ENCODE measurements at places on chromosomes 2 and 18.

GRCh38 chr2:196284144-196284844 lies 112.9 kb upstream of the STK17B start:
- DNase-seq = no peak

DNA sequence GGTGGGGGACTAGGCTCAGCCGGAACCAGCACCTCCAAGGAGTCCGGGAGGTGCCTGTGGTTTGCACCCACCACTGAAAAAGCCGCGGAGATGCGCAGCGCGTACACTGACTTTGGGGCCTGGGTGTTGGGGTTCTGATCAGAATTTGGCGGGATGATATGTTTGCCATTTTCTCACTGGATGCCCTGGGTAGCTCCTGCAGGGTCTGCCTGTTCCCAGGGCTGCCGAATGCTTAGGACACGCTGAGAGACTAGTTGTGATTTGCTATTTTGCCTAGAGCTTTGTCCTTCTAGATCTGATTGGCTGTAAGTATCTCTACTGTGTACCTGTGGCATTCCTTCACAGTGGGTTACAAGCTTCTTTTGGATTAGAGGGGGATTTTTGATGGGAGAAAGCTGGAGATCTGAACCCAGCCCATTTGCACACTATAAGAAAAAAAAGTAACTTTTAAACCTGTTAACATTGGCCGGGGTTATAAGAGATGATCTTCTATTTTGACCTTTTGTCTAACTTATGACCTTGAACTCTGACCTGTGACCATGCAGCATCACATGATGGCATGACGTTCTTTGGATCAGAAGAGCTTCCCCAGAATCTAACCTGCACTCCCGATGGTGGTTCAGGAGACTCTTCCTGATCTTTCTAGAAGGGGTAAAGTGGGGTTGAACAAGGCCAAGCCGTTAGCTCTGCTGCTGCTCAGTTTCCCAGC lies 1.6 kb downstream of the KCNE4 start:
- DNase-seq = no peak

DNA sequence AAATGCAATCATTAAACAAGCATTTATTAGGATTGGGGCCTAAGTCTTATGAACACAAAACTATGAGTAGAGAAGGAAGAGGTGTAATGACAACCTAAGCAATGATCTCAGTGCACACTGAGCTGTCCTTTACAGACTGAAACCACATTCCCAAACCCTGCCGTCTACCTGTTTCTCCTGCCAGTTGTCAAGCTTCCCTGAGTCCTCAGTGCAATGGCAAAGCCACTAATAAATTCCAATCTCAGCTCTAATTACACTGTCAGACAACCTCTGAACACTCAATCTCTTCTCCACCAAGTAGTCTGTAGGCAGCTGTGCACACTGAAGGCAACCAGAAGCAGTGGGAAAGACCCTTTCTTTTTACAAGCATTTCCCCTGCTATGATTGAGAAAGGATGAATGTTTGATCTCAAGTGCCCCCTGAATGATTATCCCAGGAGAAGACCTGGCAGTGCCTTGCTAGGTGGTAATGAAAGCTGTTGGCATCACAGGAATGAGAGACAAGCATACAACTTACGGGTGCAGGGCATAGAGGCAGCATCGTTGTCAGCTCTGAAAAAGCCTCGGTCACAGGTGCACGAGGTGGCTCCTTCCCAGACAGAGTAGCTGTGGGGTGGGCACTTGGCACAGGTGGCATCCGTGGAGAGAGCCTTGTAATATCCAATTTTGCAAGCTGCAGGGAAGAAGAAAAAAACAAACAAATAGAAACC lies 71.4 kb downstream of the EPHA4 start:
- DNase-seq = no peak

DNA sequence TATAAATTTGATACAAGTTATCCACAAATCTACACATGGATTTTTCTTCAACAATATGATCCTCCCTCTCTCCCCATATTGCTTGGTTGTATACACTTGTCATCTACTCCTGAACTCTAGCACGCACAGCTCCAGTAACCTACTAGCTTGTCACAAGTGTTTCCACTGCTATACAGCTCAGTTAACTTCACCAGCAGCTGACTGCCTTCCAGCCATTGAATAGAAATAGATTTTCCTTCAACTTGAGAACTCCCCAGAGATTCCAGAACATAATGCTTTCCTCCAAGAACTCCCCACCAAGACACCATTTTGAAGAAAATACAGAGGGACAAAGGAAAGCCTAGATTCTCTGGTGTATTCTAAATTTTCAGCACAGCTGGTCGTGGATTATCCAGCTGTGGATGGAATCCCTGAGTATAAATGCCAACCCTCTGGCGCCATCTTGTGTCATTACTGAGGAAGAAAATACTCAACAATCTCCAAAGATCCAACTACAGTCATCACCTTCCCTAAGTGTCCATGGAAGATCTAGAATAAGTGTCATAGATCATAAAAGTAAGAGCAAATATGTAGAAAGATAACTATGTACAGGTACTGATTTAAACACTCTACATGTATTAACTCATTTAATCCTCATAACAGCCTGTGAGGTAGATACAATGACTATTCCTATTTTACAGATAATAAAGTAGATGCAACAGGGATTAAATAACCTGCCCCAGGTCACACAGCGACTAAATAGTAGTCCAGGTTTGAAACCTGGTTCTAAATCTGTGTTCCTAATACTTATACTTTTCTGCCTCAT lies 156.7 kb downstream of the ARHGAP28 start:
- DNase-seq = no peak

- DNase-seq = no peak
These were observed 19.7 kb downstream of the RASGRP3 start for GRCh38 chr2:33496150-33496549.
